NCI-H524 (cell line): ENCODE measurements at places on chromosomes 6 and 20.

- DNase-seq, result no peak
Measured at GRCh38 chr6:22921828-22922227, 352.5 kb downstream of the HDGFL1 start.

GRCh38 chr6:6723921-6724538 lies 135.5 kb downstream of the LY86 start:
- DNase-seq, result no peak

GRCh38 chr6:143884216-143884900 lies 20.1 kb downstream of the ZC2HC1B start:
- peak; percentile 80 for DNase-seq

DNA sequence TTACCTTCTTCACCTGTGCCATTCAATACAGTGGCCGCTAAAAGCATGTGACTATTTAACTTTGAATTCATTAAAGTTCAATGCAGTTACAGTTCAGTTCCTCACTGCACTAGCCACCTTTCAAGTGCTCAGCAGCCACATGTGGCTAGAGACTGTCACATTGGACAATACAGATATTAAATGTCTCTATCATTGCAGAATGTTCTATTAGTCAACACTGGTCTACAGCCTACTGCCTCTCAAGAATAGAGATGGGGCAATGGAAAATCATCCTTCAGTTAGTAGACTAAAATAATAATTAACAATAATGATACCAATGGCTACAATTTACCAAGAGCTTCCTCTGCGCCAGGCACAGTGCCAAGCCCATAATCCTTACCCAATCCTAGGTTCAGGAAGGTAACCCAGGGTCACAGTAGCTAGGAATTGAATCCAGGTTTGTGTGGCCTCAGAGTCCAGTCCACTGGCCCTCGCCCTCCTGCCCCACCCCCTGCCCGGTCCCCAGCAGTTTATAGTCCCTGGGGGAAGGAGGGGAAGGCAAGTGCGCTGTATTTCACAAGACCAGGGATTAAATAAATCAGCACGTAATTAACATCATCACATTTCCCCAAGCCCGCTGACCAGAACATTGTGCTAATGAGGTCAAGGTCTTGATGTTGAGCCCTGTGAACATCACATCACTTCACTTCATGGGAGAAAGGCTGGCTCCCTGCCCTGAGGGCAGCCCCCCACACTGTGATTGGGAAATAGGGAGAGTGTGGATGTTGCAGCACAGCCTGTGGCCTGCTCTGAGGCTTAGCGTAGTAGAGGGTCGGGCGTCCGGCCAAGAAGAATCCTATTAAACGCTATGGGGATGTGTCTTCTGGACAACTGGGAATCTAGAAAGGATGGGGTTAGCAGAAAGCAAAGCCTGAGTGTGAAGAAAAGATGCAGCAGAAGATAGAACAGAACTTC lies 147.2 kb downstream of the VEGFA start:
- no peak for DNase-seq

DNA sequence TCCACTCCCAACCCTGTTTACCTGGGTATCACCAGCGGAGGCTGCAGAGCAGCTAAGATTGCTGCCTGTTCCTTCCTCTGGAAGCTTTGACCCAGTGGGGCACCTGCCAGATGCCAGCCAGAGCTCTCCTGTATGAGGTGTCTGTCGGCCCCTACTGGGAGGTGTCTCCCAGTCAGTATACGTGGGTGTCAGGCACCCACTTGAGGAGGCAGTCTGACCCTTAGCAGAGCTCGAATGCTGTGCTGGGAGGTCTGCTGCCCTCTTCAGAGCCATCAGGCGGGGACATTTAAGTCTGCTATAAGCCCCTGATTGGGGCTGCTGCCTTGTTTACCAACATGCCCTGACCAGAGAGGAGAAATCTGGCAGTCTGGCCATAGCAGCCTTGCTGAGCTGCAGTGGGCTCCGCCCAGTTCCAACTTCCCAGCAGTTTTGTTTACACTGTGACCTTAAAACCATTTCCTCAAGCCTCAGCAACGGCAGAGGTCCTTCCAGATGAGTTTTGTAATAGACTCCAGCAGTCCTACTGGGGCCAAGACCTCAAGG lies 2.8 kb downstream of the RAET1E start:
- DNase-seq, result no peak

GRCh38 chr20:60900618-60901017 lies 351.4 kb upstream of the CDH4 start:
- no peak for DNase-seq

- DNase-seq, result peak; percentile 16
Measured at GRCh38 chr6:53203483-53203882, 54.8 kb upstream of the GCM1 start.

GRCh38 chr20:39825950-39826349 lies 863.1 kb downstream of the MAFB start:
- no peak for DNase-seq

GRCh38 chr6:89966228-89966544 lies 71.9 kb downstream of the GJA10 start:
- peak; percentile 87 for DNase-seq

DNA sequence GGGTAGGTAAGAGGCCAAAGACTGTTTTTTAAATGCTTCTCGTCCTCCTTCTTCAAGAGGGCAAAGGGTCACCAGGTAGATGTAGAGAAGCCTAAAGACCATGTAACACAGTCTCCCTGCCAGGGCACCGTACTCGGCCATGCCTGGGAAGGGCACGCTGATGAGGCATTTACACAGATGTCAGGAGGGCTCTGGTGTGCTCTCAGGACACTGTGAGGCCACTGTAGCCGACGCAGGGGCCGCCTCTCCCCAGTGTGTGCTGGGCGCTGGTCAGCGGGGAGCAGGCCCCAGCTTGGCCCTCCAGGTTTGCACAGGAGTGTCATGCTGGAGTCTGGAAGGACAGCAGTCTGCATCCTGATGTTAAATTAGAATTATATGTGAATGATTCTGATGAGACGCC lies 7.1 kb upstream of the MTG2 start:
- DNase-seq, result no peak

DNA sequence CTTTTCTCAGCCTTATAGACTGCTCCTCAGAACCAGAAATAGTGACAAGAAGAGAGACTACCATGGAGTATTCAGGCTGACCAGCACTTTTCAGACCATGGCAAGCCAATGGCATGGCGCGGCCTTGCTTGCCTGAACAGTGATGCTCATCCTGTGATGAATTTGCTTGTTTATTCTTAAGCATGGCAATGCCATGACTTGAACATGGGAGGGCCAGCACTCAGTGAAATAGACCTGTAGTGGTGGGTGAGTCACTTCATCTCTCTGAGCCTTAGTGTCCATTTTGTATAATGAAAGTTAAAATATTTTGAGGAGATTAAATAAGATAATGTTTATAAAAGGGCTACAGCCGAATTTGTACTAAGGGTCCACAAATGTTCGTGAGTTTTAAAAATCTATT lies 79.1 kb downstream of the LRRC1 start:
- DNase-seq, result no peak

- DNase-seq, result no peak
Measured at GRCh38 chr6:101762851-101763250, 369.3 kb downstream of the GRIK2 start.

DNA sequence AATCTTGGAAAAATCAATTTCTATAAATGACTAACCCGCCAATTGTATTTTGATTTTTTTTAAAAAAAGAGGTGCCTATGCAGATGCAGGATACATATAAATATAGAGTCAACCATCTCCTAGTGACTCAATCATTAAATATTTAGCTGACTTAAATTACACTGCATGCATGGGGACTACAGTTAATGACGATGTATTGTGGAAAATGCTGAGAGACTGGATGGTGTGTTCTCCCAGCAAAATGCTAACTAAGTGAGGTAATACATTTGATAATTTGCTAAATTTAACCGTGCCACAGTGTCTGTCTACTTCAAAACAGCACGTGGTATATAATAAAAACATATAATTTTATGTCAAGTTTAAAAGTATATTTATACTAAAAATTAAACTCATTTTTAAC lies 341.6 kb downstream of the PRKN start:
- no peak for DNase-seq

DNA sequence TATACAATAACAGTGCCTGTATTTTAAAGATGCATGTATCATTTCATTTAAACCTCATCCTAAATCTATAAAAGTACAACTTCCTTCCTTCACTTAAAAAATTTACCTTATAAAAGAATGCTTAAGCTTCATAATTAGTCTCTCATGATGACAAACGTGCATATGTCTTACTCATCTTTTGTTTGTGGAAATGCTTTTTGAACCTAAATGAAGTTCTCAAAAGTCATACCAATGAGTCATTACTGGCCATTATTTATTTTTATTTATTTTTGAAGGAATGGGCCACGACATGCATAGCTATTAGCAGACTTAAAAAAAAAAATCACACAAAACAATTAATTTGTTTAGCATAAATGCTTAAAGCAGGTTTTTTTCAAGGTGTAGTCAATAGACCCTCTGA lies 3.7 kb downstream of the TFB1M start:
- no peak for DNase-seq

DNA sequence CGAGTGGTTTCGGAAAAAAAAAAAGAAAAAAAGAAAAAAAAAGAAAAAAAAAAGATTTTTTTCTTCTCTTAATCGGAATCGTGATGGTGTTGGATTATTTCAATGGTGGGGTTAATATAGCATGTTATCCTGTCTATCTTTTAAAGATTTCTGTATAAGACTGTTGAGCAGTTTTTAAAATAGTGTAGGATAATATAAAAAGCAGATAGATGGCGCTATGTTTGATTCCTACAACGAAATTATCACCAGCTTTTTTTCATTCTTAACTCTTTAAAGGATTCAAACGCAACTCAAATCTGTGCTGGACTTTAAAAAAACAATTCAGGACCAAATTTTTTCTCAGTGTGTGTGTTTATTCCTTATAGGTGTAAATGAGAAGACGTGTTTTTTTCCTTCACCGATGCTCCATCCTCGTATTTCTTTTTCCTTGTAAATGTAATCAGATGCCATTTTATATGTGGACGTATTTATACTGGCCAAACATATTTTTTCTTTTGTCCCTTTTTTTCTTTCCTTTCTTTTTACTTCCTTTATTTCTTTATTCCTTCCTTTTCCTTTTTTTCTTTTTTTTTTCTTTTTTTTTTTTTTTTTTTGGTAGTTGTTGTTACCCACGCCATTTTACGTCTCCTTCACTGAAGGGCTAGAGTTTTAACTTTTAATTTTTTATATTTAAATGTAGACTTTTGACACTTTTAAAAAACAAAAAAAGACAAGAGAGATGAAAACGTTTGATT lies 3.6 kb downstream of the SOX4 start:
- no peak for DNase-seq

DNA sequence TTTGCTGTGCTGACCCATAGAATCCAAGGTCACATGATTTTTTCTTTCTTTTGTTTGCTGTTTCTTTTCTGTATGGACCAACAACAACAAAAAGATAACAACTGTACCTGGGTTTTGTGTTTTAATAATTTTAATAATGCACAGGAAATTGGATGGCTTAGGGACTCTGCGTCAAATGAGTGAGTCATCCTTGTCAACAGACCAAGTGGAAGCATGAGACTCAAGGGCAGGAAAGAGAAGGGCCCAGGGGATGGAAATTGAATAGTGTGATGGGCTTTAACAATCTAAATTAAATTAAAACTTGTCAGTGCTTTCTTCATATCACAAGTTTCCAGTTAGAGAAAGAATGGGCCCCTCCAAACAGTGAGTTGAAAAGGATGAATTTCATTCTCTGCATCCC lies 413.0 kb downstream of the PREX1 start:
- no peak for DNase-seq

GRCh38 chr6:110075406-110075805 lies 97.3 kb downstream of the GPR6 start:
- DNase-seq, result no peak

DNA sequence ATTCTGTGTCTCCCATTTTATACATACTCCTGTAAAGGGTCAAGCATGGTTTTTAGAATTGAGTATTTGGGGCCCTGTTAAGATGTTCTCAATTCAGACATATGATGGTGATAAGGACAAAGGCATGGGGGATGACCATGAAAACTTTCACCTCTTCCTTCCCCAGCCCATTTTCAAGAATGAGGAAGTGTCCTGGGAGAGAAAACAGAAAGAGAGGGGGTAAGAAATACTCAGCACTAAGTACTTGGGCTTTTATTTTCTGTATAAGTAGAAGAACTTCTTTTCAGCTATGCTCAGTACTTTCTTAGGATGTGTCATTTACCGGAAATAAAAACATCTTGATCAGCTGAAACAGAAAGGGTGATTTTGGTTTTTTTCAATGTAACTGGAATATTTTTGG lies 10.9 kb upstream of the MBOAT1 start:
- DNase-seq, result no peak

DNA sequence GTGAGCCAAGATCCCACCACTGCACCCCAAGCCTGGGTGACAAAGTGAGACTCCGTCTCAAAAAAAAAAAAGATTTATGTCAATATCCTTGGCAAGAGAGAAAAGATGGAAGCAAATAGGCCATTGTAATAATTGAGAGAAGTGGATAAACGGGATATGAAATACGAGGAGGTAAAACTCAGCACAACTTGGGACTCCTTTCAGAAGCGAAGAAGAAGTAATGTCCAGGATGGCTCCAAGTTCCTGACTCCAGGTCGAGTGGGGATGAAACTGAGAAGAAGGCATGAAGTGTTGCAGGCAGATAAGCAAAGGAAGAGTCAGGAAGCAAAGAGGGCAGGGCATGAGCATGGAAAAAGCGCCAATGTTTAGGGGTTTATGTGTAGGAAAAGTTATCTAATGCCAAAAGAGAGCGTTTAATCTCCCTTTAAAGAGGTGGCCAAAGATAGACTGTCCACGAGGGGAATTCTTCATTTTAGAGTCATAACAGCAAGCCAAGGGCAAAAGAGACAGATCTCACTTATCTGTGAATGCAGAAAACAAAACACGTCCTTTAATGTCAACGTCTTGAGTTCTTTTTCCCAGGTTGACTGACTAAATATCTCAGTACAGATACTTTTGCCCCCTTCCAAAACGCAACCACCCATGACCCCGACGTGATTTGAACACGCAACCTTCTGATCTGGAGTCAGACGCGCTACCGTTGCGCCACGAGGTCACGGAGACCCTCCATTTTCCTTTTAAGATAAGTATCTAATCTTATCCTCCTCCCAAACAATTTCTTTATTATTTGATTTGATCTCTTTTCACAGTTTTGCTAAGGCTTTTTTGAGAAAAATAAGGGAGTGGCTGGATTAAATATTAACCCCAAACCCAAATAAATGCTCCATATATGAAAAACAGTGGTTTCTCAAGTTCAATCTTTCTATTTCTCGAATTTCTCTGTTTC lies 46.3 kb upstream of the BTN3A2 start:
- DNase-seq, result no peak

DNA sequence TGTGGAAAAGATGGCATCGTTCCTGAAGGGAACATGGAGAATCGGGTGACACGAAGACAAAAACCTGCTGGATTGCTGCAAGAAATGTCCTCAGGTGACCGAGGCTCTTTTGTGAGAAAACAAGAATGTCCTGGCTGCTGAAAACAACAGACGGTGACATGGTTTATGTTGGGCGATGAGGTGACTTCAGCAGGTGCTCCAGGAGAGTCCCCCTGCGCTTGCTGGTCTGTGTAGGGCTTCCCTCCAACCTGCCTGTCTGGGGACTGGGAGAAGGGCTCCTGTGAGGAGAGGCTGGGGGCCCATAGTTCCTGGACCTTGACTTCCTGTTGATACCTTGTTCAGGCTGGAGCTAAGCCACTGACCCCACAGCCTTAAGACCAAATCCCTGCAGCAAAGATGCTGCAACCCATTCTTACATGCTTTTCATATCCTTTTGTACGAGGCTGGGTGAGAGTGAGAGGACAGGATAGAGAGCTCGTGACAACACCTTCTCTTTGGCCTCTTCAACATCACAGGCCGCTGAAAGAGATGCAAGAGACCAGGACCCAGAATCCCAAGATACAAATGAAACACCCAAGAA lies 134.8 kb downstream of the CD83 start:
- DNase-seq, result no peak
